ENCODE measurements at places on chromosomes 7 and 10. TPM values are rescaled to one million over a fixed set of nuclear protein-coding genes. Genes with fewer than 3 reads are reported as not detected.

DNA sequence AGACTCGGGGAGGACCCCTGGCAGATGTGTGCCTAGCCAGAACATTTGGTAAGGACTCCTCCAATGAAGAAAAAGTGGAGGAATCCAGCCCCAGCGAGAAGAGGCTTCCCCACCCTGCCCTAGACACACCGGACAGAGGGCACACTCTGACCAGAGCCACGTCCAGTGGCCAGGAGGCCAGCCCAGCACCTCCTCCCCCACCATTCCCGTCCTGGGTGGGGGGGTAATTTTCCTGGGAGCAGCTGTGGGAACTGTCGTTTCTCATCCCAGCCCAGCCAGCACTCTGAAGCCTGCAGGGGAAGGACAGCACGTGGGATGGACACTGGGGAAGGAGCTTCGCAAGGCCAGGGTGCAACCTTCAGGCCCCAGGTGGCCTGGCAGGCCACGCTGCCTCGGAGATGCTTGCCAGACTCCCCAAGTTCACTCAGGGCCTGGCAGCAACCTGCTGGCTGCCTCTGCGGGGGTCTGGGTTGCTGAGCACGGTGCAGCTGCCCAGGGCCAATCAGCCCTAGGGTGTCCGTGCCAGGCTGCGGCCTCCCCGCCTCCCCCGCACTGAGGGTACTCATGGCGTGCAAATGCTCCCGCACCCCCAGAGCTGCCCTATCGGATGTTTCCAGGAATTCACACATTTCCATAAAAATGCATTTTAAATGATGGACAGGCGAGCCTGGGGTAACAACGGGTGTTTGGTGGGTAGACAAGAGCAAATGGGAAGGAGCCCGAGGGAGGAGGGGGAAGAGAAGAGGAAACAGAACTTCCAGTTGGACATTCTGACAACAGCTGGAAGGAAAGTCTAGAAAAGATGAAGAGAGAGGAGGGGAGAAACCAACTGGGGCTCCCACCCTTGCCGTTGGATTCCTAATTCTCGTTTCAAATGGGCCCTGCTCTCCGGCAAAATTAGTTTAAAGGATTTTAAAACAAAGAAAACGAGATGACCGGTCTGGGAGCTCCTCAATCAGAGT lies 1.9 kb upstream of the EN2 start:
- no peak for DNase-seq

DNA sequence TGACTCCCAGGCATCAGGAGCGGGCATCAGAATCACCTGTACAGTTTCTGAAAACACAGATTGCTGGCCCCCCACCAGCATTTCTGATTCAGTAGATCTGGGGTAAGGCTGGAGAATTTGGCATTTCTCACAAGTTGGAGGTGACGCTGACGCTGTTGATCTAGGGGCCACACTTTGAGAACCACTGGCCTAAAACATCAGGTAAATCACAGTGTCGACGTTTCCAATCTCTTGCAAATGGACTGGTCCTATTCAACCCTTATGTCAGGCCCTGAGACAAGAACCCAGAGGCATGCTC lies 564.0 kb downstream of the KCNMA1 start:
- no peak for DNase-seq

DNA sequence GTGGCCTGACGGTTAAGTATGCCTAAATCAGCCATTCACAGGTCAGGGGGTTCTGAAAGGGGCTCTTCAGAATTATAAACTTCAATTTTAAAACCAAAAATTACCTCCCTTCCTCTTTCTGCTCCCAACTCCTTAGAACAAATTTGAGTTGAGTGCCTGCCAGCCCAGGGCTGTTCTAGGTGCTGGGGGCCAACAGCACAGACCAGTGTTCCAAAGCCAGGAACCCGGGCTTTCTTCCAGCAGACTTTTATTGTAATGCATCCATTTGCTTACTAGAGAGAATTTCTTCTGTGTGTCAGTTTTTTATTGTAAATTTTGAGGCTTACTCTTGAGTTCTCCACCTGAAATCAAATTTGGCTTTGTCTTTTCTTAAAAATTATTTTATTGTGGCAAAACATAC lies 238.5 kb downstream of the CACNB2 start:
- DNase-seq = no peak

The TMEM273 gene
- 35.1 TPM for total RNA-seq

GRCh38 chr7:64876792-64877713 lies 26.0 kb upstream of the ZNF273 start:
- DNase-seq = no peak

The OLAH gene
- 2.1 TPM for total RNA-seq

- no peak for DNase-seq
These were observed 205.2 kb upstream of the GHITM start for GRCh38 chr10:83934062-83934461.

The RAB19 gene
- not detected for total RNA-seq

- DNase-seq = no peak
These were observed 3.4 kb downstream of the TRRAP start for GRCh38 chr7:98881561-98882315.

DNA sequence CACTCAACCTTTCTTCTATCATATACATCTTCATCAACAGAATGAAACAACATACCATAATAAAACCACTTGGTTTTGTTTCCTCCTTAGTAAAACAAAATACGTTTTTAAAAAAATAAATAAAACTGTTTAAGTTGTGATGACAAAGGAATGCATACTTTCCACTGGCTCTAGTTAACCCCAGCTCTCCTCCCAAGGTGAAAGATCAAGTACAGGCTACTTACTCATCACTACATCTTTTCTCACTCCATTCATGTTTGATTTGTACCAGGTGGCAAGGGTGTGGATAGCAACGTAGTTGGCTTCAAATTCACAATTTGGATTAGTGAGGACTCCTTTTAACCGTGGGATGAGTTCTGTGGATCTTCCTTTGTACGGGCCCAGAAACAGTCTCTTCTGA lies 14.7 kb downstream of the OGA start:
- no peak for DNase-seq

GRCh38 chr10:123759501-123760031 lies 93.4 kb downstream of the GPR26 start:
- DNase-seq = no peak

DNA sequence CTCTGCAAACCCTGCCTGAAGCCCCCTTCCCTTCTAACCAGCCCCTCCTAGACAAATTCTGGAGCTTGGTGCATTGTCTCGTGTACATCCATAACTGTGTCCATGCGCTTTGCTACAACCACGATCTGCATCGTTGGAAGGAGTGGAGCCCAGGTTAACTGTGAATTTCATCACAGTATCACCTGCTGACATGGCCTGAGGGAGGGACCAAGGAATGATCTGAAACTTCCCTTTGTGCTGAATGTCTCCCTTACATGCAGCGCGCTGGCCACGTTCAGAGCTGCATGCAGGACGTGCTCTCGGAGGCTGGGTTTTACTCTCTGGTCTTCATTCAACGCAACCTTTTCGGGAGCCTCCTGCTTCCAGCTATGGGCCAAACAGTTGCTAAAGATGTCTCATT lies 222.3 kb downstream of the CUX1 start:
- DNase-seq = peak; percentile 18

DNA sequence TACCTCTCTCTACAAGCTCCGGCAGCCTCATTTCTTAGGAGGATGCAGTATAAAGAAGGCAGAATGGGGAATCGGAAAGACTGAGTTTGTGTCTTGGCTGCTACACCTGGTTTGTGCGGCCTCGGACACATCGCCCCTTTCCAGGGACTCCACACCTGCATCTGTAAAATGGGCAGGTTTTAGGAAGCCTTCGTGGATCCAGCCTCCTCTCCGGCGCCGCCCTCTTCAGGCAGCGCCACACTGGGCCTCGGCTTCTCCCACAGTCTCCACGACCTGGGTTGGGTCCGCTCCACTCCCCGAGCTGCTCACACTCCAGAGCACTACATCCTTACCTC lies 341 bp downstream of the GOT1 start:
- no peak for DNase-seq

DNA sequence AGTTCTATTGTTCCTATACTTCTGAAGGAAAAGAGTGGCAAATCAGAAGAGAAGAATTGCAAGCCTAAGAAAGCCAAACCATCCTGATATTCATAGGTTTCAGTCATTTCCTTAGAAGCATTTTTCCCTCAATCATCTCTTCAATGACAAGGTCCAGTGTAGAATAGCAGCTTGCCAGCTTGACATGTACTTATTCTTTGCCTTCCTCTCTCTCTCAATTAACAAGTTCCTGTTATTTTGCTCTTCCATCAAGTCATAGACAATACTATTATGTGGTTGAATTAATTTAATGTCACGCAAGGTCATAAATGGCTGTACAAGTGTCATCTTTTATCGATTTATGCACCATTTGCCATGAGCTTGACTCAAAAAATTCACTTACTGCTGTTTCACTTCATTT lies 216.3 kb upstream of the MBL2 start:
- no peak for DNase-seq

- no peak for DNase-seq
These were observed 6.7 kb downstream of the TWIST1 start for GRCh38 chr7:19110776-19111175.

- DNase-seq = no peak
These were observed 173.6 kb upstream of the AKR1E2 start for GRCh38 chr10:4652111-4653010.

DNA sequence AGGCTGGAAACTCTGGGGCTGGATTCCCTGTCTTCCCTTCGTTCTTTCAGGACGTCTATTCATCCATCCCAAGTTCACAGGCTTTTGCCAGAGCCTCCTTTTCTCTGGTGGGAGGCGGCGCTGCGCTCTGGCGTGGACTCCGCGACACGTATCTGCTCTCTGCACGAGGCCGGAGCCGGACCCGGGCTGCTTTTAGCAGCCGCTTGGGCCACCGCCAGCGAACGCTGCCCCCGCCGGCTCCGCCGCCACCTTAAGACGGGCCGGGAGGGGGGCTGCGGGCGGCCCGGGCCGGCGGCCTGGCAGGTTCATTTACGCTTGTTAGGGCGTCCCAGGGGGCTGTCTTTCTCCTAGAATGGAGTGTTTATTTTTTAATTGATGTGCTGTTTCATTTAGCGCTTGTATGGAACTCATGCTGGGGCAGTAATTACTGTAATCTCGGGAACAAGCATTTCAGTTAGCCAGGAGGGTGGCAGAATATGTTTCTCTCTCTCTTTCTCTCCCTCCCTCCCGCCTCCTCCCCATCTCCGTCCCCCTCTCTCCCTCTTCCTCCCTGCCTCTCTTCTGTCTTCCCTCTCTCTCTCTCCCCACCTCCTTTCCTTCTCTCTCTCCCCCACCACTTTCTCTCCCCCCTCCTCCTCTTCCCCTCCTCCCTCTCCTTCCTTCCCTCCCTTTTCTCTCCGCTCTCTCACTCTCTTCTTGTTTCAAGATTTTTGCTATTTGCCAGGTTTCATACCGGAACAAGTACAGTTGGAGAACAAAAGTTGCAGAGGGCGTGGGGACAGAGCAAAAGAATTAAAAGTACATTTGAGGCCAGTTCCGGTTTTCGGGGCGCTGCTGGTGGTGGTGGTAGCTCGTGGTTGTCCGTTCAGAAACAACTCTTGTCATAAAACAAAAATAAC lies 1.3 kb upstream of the FZD8 start:
- peak; percentile 89 for DNase-seq

DNA sequence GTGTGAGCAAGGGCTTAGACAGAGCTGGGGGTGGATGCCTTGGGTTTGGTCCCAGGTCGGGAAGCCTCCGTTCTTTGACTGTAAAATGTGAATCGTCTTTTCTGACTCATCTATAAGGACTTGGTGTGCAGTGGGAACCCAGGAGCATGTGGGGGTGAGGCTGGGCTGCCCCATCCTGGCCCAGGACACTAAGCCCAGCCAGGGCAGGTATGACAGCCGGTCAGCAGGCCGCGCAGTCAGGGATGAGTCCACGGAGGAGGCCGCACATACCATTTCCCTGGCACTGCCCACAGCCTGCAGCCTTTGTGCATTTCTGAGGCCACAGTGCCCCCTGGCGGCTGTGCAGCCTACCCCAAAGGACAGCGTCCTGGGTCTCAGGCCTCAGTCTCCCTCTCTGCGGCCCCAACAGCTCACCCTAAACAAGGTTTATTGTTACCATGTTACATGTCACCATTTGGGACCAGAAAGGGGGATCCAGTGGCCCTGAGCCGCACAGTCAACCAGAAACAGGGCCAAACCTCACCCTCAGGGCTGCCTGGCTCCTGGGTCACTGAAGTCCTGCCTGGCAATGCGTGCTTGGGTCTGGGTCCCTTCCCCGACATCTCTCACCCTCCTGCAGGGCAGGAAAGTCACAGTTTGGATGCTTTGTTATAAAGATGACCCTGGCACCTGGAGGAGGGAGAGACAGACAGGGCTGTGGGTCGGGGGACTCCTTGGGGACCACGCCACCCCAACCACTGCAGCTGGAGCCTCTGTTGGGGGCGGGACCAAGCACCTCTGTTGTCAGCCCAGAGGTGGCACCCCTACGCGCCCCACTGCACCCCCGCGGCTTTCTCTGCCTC lies 14.4 kb upstream of the SH2B2 start:
- DNase-seq = peak; percentile 90

DNA sequence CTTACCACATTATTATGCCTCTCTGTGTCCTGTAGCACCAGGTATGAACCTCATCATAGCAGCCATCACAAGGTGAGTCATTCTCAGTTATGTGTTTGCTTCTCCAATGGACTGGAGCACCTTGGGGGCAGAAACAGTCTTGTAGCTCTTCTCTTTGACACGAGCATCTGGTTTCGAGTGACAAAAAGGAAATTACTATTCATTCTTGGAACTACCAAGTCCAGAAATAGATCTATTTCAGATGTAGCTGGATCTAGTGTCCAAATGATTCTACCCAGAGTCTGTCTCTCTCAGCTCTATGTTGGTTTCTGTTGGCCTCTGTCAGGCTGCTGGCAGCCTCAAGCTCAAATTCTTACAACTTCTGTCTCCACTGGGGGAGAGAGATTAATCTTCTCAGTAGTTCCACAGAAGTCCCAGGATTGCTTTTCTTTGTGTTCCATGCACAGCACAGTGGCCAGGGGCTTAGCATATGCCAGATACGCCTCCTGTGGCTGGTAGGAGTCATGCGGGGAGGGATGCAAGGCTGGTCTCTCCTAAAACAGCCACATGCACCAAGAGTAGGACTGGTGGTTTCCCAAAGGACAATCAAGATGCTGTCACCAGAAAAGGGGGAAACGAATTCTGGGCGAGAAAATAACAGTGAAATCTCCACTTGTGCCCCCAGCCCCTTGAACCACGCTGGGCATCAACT lies 37.2 kb upstream of the PAPSS2 start:
- no peak for DNase-seq

GRCh38 chr7:125222596-125222995 lies 293.0 kb upstream of the POT1 start:
- DNase-seq = no peak

DNA sequence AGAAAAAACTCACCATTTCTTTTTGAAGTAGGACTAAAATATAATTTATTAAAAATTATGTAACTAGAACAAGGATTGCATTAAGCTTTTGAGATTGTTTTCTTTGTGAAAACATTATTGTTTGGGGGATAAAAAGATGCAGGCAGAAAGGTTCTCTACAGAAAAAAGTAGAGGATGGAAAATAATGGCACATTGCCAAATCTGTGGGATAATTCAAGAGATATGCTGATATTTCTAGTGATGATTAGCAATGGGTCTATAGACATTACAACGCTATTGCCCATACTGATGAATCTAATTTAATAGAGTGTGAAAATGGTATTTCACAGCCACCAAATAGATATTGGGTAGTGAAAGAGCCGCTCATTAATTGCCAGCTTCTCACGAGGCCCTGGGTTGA lies 204.3 kb downstream of the RAPGEF5 start:
- no peak for DNase-seq
